ENCODE measurements at places on chromosomes 2 and 18.

GRCh38 chr2:231722721-231723307 is 14.5 kb downstream of the PTMA start:
- no peak for DNase-seq

- no peak for DNase-seq
These were observed 56.3 kb upstream of the ZDBF2 start for GRCh38 chr2:206218156-206218555.

GRCh38 chr2:199018826-199019225 is 438.9 kb downstream of the SATB2 start:
- DNase-seq = no peak

GRCh38 chr2:114122930-114123329 is 233.0 kb downstream of the ACTR3 start:
- DNase-seq = no peak

- DNase-seq = no peak
These were observed 118.4 kb downstream of the MAP4K4 start for GRCh38 chr2:101815739-101816391.

GRCh38 chr2:40752796-40753195 is 300.9 kb upstream of the SLC8A1 start:
- DNase-seq = no peak

GRCh38 chr18:39519741-39520140 is 1954.1 kb upstream of the CELF4 start:
- DNase-seq = no peak

GRCh38 chr18:49055754-49056172 is 105.0 kb upstream of the SMAD7 start:
- peak; percentile 66 for DNase-seq

GRCh38 chr2:10478298-10478625 is 30.1 kb upstream of the ODC1 start:
- DNase-seq = no peak

DNA sequence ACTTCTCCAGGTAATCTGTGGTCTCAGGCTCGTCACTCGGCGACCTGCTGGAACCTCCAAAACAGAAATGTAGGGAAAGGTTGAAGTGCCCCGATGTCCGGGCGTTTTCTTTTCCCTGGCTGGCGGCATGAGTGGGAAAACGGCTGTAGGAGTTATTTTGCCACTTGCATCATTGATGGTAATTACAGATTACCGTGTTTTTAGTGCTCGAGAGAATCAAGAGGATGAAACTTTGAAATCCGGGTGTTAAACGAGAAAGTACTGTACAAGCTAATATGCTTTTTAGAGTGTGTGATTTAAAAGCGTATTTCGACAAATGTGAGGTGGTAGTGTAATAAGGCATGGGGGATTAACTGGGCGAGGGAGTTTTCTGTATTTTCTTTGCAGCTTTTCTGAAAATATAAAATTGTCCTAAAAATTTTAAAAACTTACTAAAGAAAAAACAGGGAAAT is 819 bp downstream of the GRHL1 start:
- DNase-seq = no peak

DNA sequence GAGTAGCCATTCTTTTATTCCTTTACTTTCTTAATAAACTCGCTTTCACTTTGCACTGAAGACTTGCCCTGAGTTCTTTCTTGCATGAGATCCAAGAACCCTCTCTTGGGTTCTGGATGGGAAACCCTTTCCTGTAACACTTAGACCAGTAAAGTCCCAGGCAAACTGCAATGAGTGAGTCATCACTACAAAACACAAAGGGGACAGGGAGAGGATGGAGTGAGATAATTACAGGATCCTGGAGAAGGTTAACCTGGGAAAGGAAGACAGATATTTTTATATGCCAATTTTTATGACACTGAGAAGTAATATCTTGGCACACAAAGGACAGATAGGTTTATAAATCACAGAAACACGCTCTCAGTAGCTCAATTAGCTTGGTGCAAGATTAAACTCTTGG is 48.7 kb downstream of the EHD3 start:
- no peak for DNase-seq

DNA sequence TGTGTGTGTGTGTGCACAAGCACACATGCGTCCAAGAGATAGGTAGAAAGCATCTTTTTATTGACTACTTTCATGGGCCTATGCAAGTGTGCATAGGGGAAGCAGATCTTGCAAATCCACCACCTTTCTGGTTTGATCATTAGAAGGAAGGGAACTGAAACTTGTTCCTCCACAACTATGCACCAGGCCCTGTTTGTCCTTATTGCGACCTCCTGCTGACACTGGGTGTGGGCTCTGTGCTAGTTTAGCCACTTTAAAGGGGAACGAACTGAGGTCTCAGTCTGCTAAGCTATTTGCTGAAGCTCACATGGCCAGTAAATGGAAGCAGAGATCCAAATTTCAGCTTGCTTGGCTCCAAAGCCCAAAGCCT is 32.1 kb upstream of the INSIG2 start:
- DNase-seq = no peak

- no peak for DNase-seq
These were observed 316.8 kb downstream of the PIK3C3 start for GRCh38 chr18:42271647-42272414.

DNA sequence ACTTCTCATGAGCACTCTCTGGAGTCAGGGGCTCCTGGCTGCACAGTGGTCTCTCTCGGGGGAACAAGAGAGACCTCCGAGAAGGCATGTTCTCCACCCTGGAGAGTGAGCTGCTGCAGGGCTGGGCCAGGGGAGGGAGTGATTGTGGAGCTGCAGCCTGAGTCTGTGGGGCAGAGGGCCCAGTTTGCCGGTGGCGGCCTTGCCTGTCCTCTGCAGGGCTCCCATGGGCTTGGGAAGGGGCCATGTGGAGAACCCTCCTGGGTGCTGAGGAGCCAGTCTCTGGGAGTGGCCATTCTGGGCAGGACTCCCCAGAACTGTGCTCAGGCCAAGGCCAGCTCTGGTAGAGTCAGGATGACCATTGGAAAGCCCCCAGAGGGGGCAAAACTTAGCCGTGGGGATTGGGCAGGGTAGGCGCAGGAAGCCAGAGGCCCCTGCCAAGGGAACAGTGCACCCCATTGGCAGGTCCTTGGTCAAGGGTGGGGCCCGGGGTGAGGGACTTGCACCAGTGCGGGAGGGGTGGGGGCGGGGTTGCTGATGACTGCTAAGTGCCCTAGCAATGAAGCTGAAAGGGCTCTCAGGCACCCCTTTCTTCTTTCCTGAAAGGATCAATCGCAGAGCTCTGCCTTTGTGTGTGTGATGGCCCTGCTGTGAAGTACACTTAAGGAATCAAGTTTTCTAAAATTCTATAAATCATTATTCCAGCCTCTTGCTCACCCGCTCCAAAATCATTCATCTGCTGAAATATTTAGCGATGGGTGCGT is 69.7 kb upstream of the BOD1L2 start:
- DNase-seq = no peak

DNA sequence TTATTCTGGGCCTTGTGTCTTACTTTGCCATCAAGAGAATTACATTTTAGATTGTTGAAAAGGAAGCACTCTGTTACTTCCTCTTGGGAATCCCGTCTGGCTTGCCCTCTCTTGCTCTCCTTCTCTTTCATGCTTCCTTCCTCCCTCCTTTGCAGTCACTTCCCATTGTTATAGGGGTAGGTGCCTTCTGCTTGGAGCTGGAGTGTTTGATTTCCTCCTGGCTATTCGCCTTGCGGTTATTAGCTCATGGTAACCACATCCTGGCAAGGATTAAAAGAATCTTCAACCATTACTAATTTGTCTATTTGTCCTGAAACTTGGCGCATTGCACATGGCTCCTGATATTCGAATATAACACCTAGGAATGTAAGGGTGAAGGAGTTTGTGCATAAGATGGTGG is 115.0 kb downstream of the CERS6 start:
- DNase-seq = no peak

- no peak for DNase-seq
These were observed 1.3 kb downstream of the TMEM163 start for GRCh38 chr2:134717286-134718022.

DNA sequence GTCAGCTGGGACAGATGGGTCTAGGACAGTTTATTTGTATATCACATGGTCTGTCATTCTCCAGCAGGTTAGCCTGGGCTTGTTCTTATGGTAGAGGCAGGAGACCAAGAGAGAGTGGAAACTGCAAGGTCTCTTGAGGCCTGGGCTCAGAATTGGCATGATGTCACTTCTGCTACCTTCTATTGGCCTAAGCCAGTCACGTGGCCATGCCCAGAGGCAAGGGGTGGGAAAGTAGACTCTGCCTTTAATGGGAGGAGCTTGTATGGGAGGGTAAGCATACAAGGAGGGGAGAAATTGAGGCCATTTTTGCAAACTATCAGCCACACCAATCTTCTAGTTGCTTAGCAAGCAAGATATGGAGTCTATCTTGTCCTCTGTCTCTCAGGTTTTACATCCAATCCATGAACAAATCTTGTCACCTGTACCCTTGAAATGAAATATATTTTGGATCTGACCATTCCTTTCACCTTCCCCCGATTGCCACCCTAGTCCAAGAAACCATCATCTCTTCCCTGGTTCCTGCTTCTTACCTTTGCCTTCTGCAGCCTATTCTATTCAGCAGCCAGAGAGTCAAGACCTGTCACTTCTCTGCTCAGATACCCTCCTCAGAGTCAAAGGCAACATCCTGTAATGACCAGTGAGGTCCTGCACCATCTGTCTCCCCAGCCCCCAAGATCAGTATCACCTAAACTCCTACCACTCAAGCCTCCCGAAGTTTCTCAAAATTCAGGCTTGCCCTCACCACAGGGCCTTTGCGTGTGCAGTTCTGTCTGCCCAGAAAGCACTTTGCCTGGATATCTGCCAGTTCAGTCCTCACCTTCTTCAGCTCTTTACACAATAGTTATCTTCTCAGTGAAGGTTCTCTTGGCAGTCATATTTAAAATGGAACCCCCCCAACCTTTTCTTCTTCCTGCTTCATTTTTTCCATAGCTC is 240.0 kb downstream of the LOXHD1 start:
- no peak for DNase-seq

DNA sequence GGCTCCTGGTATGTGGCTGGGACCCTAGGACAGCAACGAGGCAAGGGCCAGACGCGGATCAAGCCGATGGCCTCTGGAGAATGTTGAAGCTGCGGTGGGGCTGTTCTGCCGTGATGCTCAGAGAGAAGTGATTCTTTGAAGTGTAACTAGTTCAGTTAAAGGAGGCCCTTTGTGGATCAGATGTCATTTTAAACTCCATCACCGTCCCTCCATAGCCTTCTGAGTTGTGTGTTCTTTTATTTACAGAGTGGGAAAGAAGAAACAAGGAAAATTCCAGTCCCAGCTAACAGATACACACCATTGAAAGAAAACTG is 403 bp downstream of the PNO1 start:
- no peak for DNase-seq

GRCh38 chr18:13265911-13266217 is 47.3 kb downstream of the LDLRAD4 start:
- DNase-seq = no peak

DNA sequence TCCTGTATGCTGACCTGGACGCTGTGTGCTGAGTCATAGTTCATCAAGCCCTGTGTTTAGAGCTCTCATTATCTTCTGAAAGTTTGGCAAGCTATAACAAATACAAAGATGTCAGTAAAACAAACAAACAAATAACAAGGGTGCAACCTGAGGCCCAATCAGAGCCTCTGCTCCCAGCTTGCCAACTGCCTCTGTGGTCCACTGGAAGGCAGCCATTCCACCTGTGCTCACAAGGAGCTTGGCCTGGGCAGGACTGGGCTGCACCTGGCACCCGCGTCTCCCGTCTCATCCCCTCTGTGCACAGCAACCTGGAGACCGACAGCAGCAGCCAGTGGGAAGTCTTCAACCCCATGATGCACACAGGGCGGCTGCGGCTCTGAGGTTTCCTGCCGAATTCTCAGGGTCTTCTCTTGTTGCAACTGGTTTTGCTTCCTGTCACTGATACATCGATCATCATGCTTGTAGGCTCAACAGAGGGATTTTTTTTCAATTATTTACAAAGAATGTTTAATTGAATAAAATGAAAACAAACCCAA is 97.8 kb downstream of the TMEM18 start:
- DNase-seq = no peak

DNA sequence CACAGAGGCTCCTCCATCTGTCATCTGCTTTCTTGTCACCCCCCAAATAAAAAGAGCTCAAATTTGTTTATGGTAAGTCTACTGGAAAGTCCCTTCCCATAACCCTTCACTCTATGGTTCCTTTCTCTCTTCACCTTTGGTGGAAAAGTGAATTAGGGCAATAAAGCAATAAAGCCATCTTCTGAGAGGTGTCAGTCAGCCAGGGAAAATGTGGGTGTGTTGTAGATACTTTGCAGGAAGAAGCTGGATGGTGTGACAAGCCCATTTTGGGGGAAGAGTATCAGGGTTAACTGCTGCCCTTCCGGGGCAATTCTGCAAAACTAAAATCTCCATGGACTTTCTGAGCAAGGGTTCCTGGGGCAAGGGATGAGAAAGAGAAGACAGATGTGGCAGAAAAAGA is 197.9 kb downstream of the SH3BP4 start:
- no peak for DNase-seq

DNA sequence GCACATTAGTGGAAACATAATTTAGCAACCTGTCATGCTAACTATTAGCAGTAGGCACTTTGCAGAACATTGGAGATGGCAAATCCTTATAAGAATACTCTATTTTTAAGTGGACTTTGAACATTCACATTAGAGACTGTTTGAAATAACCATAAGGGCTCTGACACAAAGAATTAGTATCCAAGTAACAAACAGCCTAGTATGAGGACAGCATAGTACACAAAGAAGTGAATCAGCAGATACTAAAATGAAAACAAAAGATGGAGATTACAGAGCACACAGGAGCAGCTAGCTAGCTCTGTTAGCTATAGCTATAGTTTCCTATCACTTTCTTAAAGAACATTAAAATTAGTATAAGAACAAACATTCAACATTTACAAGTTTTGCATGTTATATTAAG is 256.3 kb upstream of the SPOPL start:
- no peak for DNase-seq

DNA sequence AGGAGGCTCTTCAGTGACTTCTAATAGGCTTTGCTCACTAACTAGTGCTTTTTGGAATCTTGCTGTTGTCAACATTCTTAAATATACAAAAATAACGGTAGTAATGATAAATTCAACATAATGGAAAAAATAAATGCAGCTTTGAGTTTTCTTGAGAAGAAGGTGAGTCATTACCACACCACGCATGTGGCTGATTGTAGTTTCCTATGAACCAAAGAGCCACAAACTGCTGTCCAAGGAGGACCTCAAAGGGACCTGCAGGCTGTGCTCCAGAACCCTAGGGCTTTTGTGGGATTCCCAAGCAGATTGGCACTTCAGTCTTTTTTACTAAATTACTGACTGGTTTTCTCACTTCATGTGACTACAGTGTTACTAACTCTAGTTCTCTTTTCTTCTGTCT is 66.7 kb downstream of the TPGS2 start:
- DNase-seq = no peak

- DNase-seq = no peak
These were observed 9.9 kb upstream of the CNDP2 start for GRCh38 chr18:74486119-74486849.

- DNase-seq = no peak
These were observed 67.2 kb downstream of the SLC8A1 start for GRCh38 chr2:40384714-40385113.

- DNase-seq = no peak
These were observed 235.7 kb downstream of the AGAP1 start for GRCh38 chr2:235729557-235729947.

Data from activated CD8-positive, alpha-beta memory T cell treated with anti-CD3 and anti-CD28 coated beads for 24 hours (primary cell).